ENCODE measurements at places on chromosomes 5 and 9. TPM values are rescaled to one million over a fixed set of nuclear protein-coding genes. Genes with fewer than 3 reads are reported as not detected.
A peak's percentile ranks its signal among the peaks of the same experiment; 100 is the strongest.

Gene CMBL
- 17.8 TPM for total RNA-seq

DNA sequence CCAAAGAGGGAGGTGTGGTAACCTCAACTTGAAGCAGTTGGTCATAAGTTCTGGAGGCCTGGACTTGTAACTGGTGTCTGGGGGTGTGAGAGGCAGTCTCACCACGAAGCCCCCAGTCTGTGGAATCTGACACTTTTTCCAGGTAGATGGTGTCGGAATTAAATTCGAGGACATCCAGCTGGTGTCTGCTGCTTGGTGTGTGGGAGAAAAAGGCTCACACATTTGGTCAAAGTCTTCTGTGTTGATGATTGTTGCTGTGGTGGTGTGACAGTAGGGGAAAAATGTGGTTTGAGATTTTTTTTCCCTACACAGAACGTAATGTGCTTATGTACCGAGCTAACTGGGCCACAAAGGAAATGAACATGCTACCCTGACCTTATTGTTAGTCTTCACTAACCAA, 251.9 kb downstream of the MAT2B start:
- DNase-seq: no peak

GRCh38 chr9:6239048-6239461, 23.4 kb downstream of the IL33 start:
- peak; percentile 82 for DNase-seq

DNA sequence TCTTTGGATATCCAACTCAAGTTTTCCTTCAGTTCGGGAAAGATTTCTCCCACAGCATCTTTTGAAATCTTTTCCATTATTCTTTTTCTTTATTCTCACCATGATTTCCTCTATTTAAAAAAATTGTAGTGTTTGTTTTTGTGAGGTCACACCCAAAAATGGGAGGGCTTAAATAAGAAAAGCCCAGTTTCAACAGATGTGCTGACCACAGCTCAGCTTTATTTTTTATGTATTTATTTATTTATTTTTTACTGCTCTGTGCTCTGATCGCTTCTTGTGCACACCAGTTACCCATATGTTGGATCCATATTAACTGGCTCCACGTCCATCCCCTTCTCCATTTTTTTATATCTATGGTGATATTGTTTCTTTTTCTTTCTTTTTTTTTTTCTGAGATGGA, 20.3 kb downstream of the GFPT2 start:
- no peak for DNase-seq

DNA sequence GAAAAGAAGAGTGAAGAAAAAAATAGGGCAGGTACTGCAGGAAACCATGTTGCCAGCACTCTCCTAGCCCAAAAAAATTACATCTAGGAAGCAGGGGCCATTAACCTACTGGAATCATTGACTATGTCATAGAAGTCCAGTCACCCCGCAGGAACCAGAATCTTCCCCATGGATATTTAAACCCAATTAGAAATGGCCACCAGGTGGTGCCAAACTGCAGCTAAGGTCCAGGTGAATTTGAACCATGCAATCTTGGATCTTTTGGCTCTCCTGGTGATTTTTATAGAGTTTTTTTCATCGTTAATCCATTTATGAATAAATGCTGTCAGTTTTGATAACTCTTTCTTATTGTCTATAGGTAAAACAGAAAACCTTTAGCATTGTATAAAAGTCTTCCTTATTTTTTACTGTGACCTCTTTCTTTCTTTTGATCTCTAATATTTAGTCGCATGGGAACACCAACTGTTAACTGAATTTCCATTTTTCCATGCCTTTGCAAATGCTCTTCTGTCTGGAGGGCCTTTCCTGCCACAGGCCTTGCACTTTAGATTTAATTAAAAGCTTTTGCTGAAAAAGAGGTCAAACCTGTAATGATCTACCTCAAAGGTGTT, 147.5 kb upstream of the FGF10 start:
- peak; percentile 13 for DNase-seq

DNA sequence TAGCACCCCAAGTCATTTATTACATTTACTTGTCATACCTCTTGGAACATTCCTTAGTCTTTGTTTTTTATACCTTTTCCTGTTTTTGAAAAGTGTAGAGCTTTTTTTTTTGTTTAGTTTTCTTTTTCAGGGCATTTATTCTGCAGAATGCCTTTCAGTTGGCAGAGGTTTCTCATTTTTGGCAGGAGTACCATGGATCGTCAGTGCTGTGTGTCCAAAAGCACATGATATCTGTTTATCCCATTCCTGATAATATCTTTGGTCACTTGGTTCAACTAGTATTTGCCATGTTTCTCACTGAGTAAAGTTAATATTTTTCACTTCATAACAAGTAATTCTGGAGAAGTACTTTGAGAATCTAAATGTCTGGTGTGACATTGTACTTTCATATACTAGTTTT, 10.7 kb downstream of the OGN start:
- DNase-seq: no peak

Gene RASEF
- 0.07 TPM for total RNA-seq

DNA sequence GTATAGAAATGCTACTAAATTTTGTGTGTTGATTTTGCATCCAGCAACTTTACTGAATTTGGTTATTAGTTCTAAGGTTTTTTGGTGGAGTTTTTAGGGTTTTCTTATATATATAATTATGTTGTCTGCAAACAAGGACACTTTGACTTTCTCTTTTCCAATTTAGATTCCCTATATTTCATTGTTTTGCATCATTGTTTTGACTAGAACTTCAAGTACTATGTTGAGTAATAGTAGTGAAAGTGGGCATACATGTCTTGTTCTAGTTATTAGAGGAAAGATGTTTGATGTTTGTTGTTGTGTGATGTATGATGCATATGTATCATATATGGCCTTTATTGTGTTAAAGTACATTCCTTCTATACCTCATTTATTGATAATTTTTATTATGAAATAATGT, 362.3 kb upstream of the PRR16 start:
- no peak for DNase-seq

DNA sequence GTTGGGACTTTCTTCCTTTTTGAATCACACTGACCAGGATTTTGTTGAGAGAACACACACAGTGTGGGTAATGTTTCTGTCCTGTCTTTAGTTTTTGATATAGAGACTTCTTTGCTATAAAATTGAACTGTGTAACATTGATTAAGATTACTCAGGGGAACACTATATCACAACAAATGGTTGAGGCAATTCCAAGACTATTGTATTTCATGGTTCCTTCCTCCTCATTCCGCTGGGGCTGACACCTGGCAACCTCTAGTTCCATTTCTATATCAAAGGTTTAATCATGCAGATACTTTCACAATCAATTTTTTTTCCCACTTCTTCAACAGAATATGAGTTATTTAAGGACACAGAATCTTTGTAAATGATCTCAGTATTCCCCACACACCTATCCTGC, 182.2 kb downstream of the TAF11L14 start:
- no peak for DNase-seq

DNA sequence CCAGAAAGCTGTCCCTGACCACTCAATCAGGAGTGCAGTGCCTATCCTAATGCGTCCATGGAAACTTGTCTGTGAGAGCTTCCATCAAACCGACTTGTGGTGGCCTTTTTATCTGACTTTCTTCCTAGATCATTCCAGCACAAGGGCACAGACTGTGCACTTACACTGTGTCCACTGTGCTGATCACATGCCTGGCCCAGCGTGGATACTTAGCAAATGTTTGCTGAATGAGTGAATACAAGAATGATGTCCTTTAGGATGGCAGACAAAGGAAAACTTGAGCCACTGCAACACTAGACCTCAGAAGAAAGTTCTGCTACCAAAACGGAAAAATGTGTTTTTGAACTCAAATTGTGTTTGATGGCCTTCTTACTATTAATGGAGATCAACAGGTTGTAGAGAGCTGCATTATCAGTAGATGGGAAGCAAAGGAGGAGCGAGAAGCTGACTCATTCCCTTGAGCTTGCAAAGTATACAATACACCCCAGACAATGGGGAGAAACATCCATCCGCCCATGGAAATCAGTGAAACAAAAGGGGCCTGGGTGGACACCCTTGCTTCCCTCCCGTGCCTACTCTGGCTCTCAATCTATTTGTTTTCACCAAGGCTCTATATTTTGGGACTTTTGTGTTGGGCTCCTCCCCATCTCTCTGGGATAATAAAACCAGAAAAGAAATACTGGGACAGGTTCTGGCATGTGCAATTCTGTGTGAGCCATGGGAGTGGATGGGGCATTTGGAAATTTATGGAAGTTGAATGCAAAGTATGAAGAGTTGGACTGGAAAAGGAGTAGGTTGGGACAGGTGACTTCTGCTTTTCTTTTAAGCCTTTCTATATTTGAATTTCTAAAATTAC, 76.2 kb upstream of the ZFAND5 start:
- peak; percentile 85 for DNase-seq

DNA sequence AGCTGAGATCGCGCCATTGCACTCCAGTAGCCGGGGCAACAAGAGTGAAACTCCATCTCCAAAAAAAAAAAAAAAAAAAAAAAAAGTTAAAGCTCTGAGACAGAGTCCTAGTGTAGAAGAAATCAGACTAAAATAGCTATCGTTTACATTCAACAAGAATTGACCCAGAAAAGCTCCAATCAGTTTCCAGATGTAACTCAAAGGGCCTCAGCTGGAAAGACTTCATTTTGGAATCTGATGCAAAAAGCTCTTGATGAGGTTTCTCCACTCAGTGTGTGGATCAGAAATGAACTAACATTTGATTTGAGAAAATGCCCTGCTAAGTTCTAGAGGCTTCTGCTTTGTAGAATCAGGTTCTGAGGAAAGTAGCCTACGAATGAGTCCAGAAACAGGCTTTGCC, 7.2 kb upstream of the C1QTNF2 start:
- DNase-seq: no peak

DNA sequence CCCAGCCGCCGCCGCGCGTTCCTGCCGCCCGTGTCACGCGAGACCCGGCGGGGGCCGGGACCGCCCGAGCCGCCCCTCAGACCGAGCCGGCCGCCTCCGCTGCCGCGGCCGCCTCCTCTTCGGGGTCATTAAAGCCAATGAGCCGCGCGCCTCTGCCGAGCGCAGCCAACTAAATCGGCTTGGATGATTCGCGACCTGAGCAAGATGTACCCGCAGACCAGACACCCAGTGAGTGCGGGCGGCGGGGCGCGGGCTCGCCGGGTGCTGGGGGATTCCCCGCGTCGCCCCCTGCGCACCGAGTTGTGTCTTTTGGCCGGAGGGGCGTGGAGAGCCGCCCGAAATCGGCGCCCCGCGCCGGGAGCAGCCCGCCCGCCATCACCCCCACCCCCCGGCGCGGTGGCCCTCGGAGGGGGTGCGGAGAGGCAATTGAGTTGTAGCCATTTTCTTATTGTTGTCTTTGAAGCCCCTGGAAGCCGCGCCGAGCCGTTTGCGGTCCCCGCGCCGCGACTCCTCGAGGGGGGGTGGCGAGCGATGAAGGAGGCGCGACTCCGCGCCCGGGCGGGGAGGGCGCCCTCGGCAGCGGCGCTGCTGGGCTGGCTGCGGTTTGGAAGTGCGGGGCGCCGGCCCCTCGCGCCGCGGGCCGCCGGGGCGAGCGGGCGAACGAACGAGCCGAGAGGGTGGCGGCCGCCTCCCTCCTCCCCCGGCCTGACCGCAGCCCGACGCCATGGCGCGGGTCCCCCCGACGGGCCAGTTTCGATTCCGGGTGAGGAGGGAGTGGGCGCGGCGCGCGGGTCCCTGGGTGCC, 1.0 kb downstream of the TLE4 start:
- no peak for DNase-seq

Gene LPAR1
- total RNA-seq: 30.9 TPM

Gene PTGES
- 7.1 TPM for total RNA-seq

DNA sequence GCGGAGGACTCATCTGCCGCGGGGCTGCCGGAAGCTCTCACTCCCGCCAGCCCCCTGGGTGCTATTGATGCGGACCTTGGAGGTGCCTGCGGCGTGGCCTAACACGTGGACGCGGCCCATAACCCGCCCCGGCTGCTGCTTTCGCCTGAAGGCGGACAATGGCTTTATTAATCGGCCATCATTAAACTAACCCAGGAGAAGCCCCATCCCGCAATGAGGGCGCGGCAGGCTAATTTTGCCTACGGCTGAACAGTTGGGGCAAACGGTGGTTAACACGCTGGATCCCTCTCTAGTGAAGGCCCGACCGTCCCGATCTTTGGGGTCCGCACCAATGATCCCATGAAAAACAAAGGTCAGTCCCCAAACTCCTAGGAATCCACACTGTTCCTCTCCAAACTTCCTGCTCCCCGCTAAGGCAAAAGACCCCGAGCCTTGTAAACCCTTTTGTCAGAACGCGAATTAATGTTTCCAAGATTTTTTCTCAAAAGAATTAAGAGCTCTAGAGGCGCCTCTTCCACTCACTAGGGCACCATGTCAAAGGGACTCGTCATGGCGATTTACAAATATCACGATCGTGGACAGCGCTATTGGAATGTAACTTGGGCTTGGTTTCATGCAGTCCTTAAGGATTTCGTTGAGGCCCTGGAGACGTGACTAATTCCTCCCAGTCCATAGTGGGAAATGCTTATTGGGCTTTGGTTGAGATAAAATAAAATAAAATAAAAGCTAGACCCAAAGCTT, 193.1 kb downstream of the MEF2C start:
- no peak for DNase-seq

Gene PNPLA7
- 0.07 TPM for total RNA-seq

DNA sequence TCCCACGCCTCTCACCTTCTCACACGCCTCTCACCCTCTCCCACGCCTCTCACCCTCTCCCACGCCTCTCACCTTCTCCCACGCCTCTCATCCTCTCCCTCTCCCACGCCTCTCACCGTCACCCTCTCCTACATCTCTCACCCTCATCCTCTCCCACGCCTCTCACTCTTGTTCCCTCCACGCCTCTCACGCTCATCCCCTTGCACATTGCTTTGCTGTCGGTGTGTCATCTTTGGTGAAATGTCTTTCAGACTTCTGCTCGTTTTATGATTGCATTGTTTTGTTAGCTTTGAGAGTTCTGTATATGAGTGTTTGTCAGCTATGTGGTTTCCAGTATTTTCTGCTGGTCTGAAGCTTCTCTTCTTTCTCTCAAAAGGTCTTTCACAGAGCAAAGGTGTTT, 102.7 kb downstream of the EHMT1 start:
- no peak for DNase-seq

GRCh38 chr5:170757182-170757601, 26.3 kb upstream of the GABRP start:
- no peak for DNase-seq

DNA sequence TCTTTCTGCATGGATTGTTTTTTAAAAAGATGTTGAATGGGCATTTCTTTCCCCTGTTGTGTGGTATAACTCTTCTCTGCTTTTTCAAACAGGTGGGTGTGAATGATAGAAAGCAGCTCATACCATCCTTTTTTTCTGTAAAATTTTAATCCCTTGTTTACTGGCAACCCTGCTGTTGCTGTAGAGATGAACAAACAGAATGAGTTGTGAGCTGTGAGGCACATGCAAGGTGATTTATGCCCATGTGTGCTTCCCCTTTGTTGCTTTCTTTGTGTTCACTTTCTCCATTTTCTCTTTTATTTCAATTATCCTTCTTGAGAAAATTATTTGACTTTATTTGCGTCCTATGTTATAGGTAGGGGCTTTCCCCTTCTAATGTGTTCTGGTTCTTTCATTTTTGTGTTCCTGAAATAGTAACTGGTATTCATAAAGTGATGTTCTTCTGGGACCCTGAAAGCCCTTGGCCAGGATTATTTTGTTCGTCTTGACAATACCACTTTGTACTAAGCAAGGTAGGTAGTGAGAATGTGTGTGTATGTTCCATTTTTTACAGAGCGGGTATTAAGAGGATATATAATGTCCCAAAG, 79.9 kb downstream of the AOPEP start:
- DNase-seq: peak; percentile 58
